ENCODE measurements at places on chromosomes 3 and 15.
A peak's percentile ranks its signal among the peaks of the same experiment; 100 is the strongest.

GRCh38 chr3:81554388-81554787 is 207.1 kb downstream of the GBE1 start:
- DNase-seq: no peak

DNA sequence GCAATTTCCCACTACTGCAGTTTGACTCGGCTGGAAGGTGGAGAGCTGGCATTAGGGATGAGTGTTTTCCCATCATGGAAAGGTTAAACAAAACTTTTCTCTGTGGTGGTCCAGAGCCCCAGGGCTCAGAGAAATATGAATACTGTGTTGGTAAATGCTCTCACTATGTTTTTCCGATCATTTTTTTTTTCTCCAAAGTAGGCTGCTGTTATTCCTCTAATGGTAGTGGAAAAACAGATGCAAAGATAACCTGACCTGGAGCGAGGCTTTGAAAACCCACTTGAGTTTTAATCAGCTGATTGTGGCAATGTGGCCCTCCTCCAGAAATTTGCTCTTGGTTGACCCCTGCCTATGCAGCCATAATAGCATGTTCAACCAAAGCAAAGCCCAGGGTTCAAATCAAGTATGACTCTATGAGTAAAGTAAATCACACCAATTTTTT is 320.8 kb upstream of the CTNNB1 start:
- no peak for DNase-seq

GRCh38 chr3:10764259-10765051 is 51.6 kb upstream of the SLC6A11 start:
- DNase-seq: no peak

DNA sequence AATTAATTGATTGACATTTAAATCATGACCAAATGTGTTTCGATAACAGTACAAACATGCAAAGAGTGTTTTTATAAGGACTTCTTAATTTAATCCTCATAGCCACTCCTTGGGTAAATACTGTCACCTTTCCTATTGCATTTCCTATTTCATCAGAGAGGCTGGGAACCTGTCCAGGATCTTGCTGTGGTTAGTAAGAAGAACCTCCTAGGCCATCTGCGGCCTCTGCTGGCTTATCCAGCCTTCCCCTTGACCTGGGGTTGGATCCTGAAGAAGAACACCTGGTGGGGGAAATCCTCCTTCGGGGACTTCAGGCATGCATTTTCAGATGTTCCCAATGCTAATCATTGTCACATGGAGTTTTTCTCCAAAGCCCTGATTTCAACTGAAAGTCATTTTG is 25.5 kb downstream of the GLDN start:
- DNase-seq: no peak

- no peak for DNase-seq
Measured at GRCh38 chr15:85726454-85726853, 68.3 kb downstream of the KLHL25 start.

DNA sequence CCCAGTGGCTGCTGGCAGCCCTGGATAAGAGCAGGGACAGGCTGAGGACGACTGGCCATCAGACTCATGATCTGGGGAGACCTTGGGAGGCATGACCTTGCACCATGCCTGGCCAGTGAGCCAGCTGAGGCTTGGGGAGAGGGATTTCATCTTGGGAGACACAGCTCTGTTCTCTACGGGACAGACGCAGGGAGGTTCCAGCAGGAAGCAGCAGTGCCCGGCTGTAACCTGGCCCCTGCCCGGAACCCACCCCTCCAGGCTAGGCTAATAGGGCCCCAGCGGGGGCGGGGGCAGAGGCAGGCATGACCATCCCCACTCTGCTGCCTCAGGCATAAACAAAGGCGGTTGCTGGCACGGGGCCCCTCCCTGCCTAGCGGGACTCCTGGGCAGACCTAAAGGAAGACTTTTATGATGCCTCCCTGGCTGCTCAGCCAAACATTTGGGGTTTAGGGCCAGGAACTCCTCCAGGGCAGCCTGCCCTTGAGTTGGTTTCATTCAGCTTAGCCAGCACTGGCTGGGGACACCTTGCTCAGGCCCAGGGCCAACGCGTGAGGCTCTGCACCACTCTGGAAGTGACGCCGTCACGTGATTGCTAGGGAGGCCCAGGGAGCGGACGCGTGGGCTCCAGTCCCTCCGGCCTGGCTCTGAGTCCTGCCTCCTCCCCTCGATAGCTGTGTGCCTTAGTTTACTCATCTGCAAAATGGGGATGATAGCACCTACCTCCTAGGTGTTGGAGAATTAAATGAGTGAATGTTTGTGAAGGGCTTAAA is 27.6 kb downstream of the HDAC11 start:
- no peak for DNase-seq

GRCh38 chr3:42134867-42135464 is 43.8 kb downstream of the TRAK1 start:
- no peak for DNase-seq

DNA sequence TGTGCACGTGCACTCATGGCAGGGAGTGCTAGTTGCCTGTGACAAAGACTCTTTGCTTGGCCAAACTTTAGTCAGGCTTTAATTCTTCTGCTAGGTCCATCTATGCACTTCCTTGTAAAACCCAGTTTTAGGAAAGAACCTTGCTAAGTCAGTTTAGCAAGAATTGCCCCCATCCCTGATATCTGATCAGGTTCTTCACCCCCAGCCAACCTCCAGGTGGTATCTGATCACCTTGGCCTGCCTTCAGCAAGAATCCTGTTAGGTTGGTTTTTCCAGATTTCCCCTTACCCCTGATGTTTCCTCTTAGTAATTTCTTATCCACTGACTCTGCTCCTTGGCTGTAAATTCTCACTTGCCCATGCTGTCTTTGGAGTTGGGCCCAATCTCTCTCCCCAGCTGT is 8.4 kb downstream of the HSPBAP1 start:
- DNase-seq: no peak

GRCh38 chr3:69368129-69368741 is 17.7 kb downstream of the FRMD4B start:
- no peak for DNase-seq

- DNase-seq: no peak
Measured at GRCh38 chr3:101262393-101263240, 57.8 kb downstream of the IMPG2 start.

DNA sequence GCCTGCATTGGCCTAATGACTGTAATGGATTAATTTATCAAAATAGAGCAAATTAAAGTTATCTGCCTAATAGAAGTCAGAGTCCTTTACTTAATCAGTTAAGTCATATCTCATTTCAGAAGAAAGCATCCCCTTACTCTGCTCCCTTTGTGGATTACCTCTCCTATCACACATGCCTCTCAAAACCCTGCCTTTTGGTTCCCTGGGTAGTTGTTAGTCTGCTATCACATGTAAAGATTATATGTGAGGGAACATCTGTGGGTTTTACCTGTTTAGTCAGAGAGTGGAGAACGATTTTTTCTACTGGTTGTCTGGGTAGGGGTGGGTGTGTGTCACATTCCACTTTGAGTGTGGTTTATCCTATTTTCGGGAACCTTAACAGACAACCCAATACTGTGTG is 16.4 kb downstream of the UBE2E2 start:
- DNase-seq: no peak

GRCh38 chr3:163644172-163644571 is 1434.1 kb downstream of the SI start:
- DNase-seq: no peak

DNA sequence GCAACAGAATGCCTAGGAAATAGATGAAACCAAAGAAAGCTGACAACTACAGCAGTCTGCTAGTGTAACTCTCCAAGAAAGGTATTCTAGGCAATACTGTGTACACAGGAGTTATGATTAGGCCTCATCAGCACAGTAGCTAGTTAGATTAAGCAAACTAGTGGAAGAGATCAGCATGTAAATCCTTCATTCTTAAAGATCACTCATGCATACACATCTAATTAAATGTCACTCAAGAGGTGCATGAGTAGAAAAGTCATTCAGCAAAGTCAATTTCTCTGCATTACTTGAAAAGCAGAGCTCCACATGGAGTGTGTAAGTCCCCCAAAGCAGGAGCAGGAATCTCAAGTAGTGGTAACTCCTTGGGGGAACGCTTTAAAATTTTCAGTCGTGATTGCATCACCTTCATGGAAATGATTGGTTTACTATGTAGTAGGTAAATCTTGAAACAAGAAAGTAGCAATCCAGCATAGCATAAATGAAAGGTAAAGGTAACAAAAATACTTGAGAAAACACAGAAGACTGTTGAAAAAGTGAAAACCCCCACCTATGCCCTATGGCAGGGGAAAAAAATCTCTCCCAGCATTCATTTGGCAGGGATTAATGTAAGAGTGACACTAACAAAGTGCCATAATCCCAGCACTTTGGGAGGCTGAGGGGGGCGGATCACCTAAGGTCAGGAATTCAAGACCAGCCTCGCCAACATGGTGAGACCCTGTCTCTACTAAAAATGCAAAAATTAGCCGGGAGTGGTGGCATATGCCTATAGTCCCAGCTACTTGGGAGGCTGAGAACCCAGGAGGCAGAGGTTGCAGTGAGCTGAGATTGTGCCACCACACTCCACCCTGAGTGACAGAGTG is 29.4 kb upstream of the PPIB start:
- no peak for DNase-seq

DNA sequence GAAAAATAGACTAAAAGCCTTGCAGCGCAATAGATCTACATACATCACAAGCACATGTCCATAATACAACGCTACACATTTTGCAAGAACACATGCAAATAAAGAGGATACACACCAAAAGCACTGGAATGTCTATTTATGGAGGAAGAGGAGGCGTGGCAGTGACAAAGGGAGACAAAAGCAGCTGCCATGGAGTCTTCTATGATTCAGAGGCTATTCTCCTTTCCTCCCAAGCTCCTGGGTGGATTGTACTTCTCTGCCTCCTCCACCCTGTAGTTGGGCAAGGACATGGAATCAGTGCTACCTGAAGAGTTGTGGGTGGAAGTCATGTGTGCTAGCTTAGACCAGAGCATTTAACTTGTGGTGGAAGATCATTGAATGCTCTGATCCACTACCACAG is 57.9 kb upstream of the ABHD2 start:
- DNase-seq: no peak

DNA sequence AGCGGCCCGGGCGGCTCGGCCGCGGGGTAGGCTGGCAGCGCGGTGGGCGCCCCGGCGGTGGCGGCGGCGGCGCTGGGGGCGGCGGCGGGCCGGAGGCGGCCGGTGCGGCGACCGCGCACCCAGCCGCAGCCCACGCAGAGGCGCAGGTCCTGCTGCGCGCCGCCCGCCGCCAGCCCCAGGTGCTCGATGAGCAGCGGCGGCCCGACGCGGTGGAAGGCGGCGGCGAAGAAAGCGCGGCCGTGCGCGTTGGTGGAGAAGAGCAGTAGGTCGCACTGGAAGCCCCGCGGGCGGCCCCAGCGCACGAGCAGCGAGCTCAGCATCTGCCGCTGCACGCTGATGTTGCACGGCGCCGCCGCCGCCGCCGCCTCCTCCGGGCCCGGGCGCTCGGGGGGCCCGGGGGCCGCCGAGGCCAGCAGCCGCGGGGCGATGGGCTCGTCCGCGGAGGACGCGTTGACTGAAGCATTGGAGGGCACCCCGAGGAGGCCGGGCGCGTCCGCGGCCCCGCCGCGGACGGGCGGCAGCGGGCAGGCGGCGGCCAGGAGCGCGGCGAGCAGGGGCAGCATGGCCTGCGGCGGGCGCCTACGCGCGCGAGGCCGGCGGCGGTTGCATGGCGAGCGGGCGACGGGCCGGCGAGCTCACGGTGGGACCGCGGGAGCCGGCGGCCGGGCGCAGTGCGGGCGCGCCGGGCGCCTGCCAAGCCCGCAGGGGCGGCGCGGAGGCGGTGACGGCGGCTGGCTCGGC is 452 bp downstream of the TMEM158 start:
- DNase-seq: peak; percentile 48

GRCh38 chr15:62392376-62392775 is 227.3 kb upstream of the C2CD4B start:
- no peak for DNase-seq

GRCh38 chr3:42441791-42442190 is 31.4 kb upstream of the LYZL4 start:
- no peak for DNase-seq

GRCh38 chr3:20039765-20040547 is at the start of gene KAT2B:
TSS of gene KAT2B (plus strand) at chr3:20040446. CDS start at chr3:20040478, 32 bp downstream.
- peak; percentile 81 for DNase-seq

- no peak for DNase-seq
Measured at GRCh38 chr3:60304112-60304511, 947.1 kb downstream of the FHIT start.

All from activated T-cell treated with anti-CD3 and anti-CD28 coated beads for 48 hours (primary cell).